Activated T-cell treated with anti-CD3 and anti-CD28 coated beads for 4 hours (primary cell): ENCODE measurements at places on chromosomes 3 and 15.

GRCh38 chr3:59935025-59935424 lies 885.2 kb upstream of the CFAP20DC start:
- DNase-seq: no peak

- no peak for DNase-seq
Measured at GRCh38 chr3:78139166-78139565, 1099.3 kb downstream of the ROBO2 start.

DNA sequence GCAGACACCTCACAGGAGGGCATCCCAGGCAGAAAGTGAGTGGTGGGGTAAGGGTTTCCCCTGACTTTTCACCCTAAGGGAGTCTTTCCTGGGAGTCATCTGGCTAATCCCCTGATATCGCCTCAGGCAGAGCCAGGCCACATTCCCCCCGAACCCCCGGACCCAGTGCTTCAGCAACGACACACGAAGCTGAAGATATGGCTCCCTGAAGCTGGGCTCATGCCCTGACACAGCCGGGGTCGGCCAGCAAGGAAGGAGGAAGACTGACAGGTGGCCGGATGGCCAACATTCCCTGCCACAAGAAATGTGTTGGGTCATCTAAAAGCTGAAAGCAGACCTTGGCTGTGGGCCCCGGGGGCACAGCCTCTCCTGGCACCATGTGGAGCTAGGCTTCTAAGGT lies 14.4 kb downstream of the CHST13 start:
- no peak for DNase-seq

DNA sequence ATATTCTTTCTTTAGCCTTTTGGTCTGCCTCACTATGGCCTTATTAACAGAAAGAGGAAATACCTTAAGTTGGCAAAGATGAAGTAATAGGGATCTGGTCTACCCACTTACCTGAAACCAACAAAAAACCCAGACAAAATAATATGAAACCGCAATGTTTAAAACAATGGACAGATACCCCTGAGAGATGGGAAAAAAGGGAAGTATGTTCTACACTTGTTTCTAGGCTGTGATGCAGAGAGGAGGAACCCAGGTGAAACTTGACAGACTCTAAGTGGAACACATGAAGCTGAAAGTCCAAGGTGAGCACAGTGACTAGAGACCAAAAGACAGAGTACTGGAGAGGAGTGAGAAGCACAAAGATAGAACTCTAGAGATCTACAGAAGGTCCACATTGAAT lies 78.4 kb downstream of the NR2E3 start:
- DNase-seq: no peak

- DNase-seq: no peak
Measured at GRCh38 chr3:31465999-31466398, 66.7 kb upstream of the STT3B start.

DNA sequence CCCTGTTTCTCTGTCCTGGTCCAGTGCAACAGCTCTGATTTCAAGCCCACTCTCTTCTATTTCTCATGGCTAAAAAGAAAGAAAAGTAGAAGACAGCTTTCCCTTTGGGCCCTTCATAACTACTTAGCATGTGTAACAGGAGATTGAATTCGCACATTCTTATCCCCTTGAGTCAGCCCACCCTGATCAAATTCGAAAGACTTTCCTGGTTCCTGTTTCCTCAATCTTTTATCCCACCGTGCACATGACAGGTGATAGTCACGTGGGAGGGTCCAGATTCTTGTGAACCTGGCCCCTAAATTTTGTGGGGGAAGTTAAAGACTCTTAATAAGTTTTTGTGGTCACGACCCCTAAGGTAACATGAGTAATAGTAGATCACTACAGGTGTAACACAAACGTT lies 4.7 kb upstream of the CCDC54 start:
- no peak for DNase-seq
